ENCODE measurements at places on chromosomes 2 and 18.

DNA sequence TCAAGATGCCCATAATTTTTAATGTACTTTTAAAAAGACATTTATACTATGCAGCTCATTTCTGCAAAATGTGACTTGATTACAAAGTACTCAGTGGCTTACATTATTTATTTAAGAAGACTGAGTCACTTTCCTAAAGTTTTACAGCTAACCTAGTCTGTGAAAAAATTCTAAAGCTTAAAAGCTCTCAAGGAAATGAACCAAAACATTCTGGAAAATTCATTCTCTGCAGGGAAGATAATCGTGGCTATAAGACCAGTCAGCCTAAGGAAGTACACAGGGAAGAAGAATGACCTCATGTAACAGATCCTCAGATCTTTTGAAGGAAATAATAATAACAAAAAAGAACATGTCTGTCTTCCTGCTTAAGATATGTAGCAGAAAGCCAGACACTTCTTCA lies 232.1 kb upstream of the STK17B start:
- peak; percentile 70 for DNase-seq

DNA sequence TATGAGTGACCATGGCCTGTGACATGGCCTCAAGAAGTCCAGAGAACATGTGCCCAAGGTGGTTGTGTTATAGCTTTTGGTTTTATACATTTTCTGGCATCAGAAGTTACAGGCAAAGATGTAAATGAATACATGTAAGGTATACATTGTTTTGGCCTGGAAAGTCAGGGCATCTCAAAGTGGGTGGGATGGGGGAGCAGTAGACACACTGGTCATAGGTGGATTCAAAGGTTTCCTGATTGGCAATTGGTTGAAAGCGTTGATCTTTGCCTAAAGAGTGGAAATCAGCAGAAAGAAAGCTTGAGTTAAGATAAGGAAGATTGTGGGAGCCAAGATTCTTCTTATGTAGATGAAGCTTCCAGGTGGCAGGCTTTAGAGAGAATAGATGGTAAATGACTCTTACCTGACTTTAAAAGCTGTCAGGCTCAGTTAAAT lies 62.1 kb upstream of the DYNAP start:
- no peak for DNase-seq

DNA sequence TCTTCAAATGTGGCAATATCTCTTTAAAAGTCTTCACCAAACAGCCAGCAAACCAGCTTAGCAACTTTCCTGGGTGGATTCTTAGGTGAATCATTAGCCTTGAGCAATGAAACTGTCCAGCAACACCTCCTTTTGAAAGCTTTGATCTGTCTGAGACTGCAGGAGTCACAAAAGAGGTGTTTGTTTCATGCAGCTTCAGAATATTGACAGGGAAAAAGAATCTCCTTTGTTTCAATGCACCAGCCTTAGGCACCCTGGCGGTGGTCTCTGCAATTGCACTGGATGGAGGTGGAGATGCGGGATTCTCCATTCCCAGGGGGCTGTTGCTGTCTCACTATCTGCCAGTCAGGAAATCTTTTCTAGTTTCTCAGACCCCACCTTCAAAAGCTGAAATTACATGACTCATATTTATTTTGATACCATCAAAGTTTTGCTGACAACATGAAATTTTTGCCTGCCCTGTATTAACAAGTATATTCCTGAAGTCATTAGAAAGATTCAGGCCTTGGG lies 76.0 kb upstream of the DSG1 start:
- no peak for DNase-seq

DNA sequence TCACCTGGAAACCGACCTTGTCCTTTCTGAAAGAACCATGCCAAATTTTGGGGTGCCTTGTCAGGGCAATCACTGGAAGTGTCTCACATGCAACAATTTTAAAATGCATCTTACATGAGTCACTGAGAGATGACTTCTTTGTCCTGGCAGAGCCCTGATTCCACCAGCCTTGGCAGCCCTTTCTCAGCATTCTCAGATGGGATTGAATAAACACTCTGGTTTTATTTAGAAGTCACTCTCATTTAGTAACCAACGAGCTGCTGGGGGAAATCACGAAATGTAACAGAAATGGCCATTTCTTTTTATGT lies 3.8 kb upstream of the ATP8B1 start:
- DNase-seq, result peak; percentile 78

DNA sequence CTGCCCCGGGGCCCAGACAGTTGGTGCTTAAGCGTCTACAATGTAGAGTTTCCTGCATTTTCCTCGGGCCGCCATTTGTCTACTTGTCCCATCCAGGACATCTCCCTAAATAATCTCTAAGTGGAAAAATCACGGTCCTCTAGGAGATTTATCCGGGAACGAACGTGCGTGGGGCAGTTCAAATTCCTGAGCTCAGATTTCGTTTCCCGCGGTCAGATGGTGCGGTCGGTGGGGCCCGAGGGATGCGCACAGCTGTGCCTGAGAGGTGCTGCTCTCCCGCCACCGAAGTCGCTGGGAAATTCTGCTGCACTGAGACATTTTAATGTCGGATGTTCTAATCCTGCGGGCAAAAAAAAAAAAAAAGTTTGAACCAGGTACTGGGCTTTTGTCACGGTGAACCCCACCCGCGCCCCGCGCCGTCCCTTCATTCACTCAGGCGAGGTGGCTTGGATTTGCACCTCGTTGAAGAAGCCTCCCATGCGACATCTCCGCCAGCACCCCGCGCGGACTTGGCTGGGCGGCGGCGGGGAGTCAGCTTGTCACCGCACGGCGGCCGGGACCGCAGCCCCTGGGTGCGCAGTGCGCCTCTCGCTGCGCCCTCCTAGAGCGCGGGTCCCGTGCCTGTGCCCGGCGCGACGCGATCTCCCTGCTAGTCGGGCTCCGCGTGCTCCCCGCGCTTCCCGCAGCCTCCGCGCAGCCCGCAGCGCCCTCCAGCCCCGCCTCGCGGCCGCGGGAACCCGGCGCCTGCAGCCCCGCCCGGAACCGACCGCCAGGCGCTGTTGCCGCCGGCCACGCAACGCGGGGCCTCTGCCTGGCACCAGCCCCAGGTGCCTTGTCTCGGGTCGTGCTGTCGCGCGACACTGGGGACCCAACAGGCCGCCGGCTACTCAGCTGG lies 191.9 kb upstream of the TCF4 start:
- peak; percentile 46 for DNase-seq

- no peak for DNase-seq
Measured at GRCh38 chr2:174776223-174776622, 12.0 kb upstream of the CHRNA1 start.

GRCh38 chr2:6171294-6171693 lies 479.1 kb downstream of the SOX11 start:
- DNase-seq, result no peak

DNA sequence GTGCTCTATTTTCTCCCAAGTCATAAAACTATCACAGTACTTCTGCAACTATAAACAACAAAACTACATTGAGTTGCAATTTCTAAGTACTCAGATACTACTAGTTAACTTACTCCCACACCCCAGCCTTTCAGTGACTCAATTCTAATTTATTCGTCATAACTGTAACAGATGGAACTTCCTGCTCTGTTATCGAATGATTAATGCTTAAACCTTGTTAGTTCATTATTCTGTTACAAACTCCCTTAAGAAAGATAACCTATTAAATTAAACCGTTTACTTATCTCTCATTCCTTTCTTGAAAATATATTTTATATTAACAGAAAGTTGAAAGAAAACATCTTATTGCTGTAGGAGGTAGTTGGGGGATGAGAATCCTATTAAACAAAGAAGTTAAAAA lies 17.0 kb downstream of the TNFAIP6 start:
- peak; percentile 78 for DNase-seq
